ENCODE measurements at places on chromosomes 3 and 15. TPM values are rescaled to one million over a fixed set of nuclear protein-coding genes. Genes with fewer than 3 reads are reported as not detected.

DNA sequence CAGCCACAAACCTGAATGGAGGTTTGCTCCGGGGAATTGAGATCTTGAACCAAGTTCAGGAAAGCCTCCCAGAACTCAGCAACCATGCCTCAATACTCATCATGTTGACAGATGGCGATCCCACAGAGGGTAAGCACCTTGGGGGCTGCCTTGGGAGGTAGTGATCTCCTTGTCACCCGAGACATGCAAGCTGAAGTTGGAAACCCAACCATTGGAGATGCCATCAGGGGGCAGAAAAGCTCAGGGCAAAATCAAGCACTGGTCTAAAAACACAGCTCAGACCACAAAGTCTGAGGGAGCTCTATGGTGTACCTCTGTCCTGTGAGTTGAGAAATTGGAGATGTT lies 5.8 kb downstream of the ITIH1 start:
- DNase-seq: peak; percentile 1

DNA sequence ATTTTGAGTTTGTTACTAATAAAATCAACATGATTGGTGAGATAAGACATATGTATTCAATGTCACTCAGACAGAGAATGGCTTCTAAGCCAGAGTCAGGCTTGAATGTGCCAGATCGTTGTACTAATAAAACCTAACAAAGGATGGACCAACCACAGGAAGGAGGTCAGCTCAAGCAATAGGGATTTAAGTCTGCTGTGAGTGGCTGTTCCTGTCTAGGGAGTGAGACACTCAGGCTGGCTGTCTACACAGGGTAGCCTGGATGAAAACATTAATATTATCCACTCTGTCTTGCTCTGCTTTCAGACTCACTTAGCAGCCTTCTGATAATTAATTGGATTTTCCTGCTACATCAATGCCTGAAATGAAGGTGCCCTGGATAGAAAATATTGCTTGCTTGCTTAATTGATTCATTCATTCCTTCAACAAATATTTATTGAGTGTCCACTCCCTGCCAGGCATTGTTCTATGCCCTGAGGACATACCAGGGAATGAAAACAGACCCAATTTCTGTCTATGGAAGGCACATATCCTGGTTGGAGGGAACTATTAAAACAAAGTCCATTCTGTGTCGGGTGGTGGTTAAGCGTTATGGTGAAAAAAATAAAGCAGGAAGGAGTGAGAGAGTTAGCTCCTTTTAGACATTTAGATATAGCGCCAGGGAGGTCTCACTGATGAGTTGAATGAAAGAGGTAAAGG lies 239.4 kb downstream of the CHST2 start:
- no peak for DNase-seq

GRCh38 chr3:14842277-14842676 lies 23.5 kb downstream of the FGD5 start:
- no peak for DNase-seq

DNA sequence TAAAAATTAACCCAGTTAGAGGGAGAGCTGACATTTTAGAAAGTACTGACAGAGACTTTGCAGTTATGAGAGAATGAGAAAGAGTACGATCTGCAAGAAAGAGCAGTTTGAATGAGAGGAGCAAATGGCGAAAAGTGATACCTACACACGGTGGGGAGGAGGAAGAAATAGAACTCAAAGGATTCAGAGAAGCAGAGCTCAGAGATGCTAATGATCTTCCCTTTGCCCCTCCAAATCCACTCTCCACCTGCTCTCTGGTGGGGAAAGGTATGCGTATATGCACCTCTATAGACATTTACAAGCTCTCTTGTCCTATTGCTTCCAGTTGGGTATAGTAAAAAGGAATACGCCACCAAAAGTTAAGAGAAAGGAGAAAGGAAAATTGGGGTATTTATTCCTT lies 123.3 kb upstream of the TTC14 start:
- DNase-seq: no peak

DNA sequence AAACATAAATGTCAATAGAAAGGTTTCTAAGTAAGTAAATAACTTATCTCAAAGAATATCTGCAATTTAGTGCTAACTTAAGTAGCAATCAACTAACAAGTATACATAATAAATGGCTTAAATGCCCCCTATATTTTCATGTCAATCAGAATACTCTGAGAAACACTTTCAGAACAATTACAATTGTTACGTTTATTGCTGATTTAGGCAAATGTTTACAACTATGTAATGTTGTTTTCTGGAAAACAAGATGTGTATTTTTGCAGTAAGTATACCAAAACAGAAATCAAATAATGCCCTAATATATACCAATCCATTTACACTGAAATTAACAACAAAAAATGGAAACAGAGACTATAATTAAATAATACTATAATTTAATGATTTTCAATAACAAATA lies 13.2 kb downstream of the TUBGCP5 start:
- no peak for DNase-seq

DNA sequence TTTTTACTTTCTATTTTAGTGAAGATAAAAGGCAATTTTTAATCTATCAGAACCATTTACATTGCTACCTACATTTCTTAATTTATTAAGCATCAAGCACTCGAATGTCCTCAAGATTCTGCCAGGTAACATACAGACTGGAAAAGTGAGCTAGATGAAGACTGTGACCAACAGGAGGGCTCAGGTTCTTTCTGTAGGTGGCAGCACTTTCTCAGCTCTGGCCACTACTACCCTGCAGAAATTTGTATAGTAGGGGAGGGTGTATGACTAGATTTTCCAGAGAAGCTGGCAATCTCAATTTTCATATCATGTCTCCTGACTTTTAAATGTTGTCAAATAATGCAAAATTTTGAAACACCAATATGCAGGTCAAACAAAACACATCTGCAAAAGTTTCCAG lies 165.0 kb upstream of the SUCLG2 start:
- no peak for DNase-seq

DNA sequence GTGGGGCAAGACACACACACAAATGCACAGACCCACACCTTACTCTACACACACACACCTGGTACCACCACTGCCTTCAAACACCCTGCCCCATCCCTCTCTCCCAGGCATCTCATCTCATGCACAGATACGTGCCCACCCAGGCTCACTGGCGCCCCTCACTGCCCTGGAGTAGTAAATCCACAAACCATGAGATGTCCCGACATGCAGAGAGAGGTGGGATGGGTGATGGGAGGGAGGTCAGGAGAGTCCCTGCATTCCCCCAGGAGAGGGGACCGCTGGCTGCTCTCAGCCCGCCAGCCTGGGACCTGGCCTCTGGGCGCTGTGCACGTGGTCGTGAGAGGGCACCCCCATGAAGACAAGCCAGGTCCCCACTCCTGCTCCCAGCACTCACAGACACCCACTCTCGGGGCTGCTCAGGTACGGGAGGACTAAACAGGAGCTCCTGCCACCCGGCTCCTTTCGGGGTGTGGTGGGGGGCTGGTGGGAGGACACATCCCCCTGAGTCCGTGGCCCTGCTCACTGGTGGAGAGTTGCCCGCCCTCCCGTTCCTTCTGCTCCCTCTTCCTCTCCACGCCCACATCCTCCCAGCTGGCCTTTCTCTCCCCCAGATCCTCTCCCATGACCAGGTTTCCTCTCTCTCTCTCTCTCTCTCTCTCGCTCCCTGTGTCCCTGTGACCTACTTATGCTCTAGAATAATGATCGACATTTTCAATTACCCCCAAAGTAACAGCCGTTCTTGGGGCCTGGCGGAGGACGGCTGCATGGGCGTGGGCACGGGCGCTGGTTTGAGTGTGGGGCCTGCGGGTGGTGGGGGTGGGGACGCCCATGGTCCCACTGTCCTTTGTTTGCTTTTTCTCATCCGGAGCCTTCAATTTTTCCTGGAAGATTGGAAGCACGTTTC lies 18.9 kb upstream of the CSPG4 start:
- DNase-seq: no peak

GRCh38 chr3:41477399-41478014 lies 278.2 kb downstream of the CTNNB1 start:
- no peak for DNase-seq

- no peak for DNase-seq
Observed at GRCh38 chr3:128767094-128767750, 41.2 kb downstream of the RAB7A start.

DNA sequence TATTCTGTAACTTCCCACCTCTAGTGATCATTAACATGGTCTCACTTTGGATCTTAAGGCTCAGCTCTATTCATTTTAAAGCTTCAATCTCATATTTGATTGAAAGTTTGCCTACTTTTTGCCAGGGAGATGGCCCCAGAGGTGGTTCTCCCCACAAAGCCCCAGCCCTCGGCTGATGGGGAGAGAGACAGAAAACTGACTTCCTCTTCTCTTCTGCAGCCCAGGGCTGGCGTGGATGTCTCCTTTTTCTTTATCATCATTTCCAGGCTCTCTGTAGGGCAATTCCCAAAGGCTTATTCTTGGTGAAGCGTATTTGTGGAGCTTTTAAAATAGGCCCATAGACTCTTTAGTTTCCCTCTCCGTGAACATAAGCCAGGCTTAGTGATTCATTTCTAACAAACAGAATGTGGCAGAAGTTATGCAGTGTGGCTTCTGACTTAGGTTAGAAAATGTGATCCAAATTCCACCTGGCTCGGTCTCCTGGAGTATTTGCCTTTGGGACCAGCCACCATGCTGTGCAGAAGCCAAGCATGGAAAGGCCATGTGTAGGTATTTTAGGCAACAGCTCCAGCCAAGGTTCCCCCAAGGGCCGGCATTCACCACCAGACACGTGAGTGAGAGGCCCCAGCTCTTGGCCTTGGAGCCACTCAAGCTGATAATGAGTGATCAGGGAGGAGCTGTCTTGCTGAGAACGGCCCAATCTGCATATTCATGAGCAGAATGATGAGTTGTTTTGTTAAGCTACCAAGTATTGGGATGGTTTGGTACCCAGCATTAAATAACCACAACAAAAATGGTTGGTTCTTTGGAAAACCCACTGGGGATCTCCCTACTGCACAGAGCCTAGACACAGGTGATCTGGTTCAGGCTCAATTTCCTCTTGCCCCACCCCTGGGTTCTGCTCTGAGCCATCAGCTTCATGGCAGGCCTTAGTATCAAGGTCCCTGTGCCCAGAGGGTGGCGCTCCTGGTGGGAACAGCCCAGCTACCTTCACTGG lies 353.2 kb upstream of the PROK2 start:
- DNase-seq: no peak

- no peak for DNase-seq
Observed at GRCh38 chr3:137222736-137223225, 265.0 kb downstream of the IL20RB start.

GRCh38 chr15:70079888-70080287 lies 17.8 kb downstream of the TLE3 start:
- DNase-seq: no peak

DNA sequence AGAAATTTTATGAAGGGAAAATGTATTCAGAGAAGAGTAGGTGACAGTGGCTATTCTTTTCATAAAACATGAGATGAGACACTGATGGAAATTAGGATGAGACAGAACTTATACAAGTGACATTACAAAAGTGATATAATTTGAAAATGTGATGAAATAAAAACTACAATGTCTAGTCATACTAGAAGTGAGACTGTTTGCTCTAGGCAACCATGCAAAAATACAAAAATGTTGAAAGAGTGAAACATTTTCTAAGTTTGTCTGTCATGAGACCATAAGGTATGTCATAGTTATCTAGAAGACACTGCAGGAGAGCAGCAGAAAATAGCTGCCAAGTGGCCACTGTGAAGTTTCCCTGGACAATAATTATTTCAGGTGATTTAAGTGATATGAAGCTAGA lies 459.5 kb downstream of the DIPK2A start:
- no peak for DNase-seq

- DNase-seq: peak; percentile 77
Observed at GRCh38 chr3:9036404-9037131, 73.3 kb upstream of the RAD18 start.

DNA sequence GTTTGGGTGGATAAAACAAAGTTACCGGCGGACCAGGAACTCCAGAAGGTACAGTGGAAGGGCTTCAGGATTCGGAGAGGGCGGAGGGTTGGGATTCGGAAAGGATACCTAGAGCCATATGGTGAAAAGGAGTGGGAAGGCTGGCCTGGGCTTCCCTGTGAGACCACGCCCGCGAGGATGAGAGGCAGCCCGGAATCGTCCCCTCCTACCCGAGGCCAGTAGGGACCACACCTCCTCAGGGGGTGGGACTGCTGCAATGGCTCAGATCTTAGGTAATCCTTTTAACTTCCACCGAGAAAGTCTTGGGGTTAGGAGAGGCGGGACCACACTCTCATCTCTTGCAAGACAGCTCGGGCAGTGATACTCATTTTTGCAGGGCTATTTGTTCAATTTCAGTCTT lies 511.3 kb downstream of the OCA2 start:
- no peak for DNase-seq

DNA sequence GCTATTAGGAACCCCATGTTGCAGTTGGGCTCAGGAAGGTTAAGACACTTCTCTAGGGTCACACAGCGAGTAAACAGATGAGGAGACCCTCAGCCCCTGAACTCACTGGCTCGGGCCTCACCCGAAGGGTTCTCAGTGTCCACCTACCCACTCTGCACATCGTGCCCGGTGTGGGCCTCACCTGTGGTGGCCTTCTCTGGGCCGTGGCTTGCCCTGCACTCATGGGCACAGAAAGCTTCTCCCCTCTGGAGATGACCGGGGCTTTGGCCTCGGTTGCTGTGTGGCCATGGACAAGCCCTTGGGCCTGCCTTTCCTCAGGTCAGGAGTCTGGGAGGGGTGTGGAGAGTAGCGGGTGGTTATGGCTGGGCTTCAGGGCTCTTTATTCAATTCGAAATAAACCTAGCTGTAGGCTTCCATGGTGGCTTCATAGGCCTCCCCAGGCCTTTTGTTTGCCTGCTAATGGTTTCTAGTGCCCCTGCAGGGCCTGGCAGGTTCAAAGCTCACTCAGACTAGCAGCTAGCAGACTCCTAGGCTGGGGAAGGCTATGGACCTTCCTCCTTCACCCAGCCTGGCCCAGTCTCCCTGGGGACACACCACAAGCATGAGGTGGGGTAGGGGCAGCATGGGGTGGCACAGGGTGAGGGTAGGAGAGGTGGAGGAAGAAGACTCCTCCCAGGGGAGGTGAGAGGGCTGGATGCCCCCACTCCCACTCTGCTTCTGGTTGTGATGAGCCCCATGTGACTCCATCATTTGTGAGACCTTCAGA lies 103.1 kb downstream of the LINGO1 start:
- no peak for DNase-seq

DNA sequence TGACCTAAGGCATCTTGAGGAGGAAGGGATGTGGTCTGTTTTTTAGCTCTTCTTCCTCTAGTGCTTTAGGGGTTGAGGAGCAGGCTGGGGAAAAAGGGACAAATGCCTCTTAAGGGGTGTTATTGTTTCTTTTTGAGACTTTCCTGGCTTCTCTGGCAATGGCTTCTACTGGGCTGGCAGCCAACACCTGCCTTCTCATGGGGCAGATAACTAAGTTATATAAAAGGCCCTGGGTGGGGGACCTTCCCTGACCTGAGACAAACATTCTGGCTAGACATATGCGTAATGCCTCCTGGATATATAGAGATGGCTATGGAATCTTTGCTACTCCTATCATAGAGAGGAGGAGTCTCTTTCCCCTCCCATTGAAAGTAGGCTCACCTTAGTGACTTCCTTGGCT lies 179.2 kb upstream of the PROK2 start:
- DNase-seq: no peak

The RASL12 gene
- 2.8 TPM for total RNA-seq

The ENTPD3 gene
- 1.1 TPM for total RNA-seq

The NEK4 gene
- total RNA-seq: 25.6 TPM

The RAB6B gene
- 1.1 TPM for total RNA-seq

The RPL39L gene
- not detected for total RNA-seq

The ARHGEF3 gene
- total RNA-seq: 5.1 TPM

The NPAP1 gene
- total RNA-seq: not detected

The KIF23 gene
- not detected for total RNA-seq

Data from gastrocnemius medialis (tissue), 4 donors.